Right ventricle myocardium superior (tissue), 1 donor: ENCODE measurements at places on chromosomes 1 and 21.

GRCh38 chr1:183675381-183675780, 22.3 kb upstream of the APOBEC4 start:
- DNase-seq: no peak

DNA sequence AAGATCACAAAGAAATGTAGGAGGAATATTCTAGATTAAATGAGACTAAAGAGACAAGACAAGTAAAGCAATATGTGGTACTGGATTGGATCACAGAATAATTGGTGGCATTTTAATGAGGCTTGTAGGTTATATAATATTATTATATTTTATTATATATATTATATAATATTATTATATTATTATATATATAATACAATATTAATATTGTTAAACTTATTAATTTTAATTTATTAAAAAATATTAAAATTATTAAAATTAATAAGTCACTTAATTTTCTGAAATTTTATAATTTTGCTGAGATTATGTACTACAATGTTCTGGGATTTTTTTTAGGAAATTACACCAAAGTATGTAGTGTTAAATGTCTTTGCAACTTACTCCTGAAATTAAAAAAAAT, 311.9 kb downstream of the COL11A1 start:
- DNase-seq: no peak

DNA sequence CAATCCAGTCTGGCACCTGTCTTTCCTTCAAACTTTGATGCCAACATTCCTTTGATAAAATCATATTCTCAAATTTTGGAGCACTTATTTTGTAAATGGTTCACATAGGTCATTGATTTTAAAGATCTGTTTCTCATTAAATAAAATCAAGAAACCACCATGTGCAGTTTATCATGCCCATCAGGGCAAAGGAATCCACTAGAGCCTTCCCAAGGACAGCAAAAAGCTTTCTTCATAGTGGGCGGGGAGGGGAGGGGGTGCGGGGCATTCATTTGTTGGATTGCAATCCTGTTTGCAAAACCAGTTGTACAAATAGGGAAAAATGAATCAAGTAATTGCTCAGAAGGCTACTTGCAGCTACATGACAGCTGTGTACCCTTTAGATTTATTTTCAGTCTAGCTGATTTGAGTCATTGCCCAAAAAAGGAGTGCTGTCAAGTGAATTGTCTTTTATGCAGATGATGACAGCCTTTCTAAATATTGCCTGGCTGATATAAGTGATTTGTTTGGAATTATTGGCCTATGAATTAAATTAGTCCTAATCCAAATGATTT, 23.0 kb downstream of the LRRC8B start:
- no peak for DNase-seq

DNA sequence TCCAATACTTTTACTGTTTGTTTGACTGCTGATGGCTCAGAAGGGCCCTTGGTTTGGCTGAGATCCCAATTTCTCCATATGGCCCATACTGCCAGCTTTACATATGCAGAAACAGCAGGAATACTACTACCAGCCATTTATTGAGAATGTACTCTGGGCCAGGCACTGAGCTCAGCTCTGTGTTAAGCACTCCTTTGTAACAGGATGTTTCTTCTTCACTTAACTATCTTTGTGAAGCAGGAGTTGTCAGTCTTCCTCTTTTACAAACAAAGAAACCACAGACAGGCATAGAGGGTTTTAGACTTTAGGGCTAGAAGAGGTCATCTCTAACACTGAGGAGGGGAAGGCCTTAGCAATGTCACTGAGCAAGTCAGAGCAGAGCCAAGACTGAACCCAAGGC, 8.3 kb downstream of the HMGCL start:
- no peak for DNase-seq

DNA sequence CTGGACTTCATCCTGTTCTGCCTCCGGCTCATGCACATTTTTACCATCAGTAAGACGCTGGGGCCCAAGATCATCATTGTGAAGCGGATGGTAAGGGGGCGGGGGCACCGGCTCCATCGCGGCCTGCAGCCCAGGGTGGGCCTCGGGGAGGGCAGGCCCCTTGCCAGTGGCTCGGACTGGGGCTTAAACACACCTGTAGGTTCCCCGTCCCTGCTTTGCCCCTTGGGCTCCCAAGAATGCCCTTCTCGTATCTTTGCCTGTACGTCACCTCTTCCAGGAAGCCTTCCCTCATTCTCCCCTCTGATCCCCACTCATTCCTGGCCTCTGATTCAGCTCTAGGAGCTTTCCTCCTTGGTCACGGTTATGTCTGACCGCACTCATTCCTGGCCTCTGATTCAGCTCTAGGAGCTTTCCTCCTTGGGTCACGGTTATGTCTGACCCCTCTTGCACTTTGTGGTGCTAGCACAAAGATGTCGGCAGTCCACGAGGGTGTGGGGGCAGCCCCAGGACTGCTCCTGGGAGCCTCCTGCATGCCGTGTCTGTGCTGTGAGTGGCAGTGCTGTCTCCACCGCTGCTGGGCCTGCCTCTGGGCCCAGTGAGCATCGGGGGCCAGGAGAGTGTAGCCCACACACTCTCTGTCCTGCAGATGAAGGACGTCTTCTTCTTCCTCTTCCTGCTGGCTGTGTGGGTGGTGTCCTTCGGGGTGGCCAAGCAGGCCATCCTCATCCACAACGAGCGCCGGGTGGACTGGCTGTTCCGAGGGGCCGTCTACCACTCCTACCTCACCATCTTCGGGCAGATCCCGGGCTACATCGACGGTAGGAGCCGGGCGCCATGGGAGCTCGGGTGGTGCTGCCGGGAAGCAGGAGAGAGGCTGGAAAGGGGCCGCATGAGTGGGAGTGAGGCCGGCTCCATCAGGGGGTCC, 49.1 kb upstream of the LRRC3 start:
- no peak for DNase-seq
